ENCODE measurements at places on chromosomes 7 and 10. TPM values are rescaled to one million over a fixed set of nuclear protein-coding genes. Genes with fewer than 3 reads are reported as not detected.

The FHIP2A gene
- 11.7 TPM for total RNA-seq

The TLX1 gene
- total RNA-seq = not detected

The HOXA6 gene
- total RNA-seq = 1.7 TPM

The C10orf105 gene
- total RNA-seq = not detected

The FBXW4 gene
- 19.2 TPM for total RNA-seq

The ARL5B gene
- 7.3 TPM for total RNA-seq

The JAZF1 gene
- total RNA-seq = 5.7 TPM

Data from A549 treated with AZD2906 at 1 μM for 4 hours (cell line).